ENCODE measurements at places on chromosomes 6 and 20.

- no peak for DNase-seq
Measured at GRCh38 chr6:16982807-16983206, 119.0 kb upstream of the STMND1 start.

GRCh38 chr6:47064274-47064673, 22.1 kb upstream of the ADGRF1 start:
- no peak for DNase-seq

DNA sequence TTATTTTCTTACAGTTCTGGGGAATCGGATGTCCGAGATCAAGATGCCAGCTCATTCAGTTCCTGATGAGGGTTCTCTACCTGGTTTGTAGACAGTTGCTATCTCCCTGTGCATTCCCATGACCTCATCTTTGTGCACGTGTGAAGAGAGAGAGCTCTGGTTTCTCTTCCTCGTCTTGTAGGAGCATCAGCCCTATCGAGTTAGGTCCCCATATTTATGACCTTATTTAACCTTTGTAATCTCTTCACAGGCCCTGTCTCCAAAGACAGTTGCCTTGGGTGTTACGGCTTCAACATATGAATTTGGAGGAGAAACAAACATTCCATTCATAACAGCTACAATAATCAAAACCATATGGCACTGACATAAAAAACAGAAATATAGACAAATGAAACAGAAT, 455.3 kb downstream of the HACE1 start:
- DNase-seq, result no peak

DNA sequence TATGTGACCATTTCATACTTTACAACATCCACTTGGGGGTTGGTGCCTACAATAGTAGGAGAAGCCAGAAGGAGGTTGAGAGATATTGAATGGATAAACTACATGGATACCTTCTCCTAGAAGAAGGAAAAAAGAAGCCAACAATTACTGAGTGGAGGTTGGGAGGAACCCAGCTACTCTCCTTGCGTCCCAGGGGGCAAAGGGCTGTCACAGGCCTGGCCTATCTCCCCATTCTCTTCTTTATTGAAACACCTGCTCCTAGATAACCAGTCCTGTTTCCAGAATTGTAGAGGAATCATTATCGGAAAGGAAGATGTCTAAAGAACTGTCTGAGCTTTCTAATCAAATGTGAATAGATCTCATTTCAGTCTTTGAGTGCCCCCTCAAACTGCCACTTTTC, 115.1 kb downstream of the MAP7 start:
- DNase-seq, result no peak

GRCh38 chr6:31352683-31353383, 4.1 kb downstream of the HLA-B start:
- peak; percentile 76 for DNase-seq

GRCh38 chr6:27133281-27134227, 113.9 kb upstream of the PRSS16 start:
- peak; percentile 89 for DNase-seq

GRCh38 chr6:138522611-138523010, 23.3 kb upstream of the NHSL1 start:
- DNase-seq, result no peak

GRCh38 chr6:93790981-93791380, 371.6 kb upstream of the EPHA7 start:
- no peak for DNase-seq

- DNase-seq, result no peak
Measured at GRCh38 chr6:24908650-24909035, 27.1 kb downstream of the RIPOR2 start.

- no peak for DNase-seq
Measured at GRCh38 chr6:20251525-20251924, 39.3 kb upstream of the MBOAT1 start.

- DNase-seq, result peak; percentile 44
Measured at GRCh38 chr6:169982461-169983386, 231.3 kb downstream of the ERMARD start.

- DNase-seq, result no peak
Measured at GRCh38 chr6:121205569-121205968, 128.7 kb downstream of the TBC1D32 start.

- DNase-seq, result no peak
Measured at GRCh38 chr20:59817846-59818615, 115.4 kb downstream of the SYCP2 start.

DNA sequence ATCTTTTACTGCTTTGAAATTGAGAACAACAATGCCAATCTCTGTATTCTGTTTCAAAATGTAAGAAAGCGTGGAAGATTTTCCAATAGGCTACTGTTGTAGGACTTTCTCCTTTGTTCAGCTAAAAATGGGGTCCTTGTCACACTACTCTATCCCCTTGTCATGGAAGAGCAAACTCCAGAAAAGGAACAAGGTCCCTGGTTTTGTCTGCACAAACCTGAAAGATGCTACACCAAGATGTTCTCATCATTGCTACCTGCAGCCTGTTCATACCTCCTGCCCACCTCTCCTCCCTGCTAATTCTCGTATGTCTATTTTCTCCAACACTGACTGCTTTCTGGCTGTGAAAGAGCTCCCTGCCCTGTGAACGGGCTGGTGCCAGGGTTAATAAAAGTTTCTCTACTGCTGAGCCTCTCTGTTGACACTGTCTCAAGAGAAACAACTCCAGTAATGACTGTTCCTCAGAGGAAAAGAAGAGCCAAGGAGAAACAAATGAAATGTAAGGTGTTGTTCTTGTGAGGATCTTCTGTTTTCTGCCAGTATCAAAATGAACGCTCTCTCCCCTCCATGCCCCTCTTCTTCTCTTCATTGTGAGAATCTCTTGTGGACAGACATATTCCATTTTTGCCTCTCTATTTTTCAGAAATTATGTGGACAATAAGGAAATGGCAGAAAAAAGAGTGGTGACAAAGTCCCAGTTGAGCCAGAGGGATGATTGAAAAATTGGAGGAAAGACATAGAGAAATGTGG, 287.1 kb downstream of the ADGB start:
- no peak for DNase-seq

DNA sequence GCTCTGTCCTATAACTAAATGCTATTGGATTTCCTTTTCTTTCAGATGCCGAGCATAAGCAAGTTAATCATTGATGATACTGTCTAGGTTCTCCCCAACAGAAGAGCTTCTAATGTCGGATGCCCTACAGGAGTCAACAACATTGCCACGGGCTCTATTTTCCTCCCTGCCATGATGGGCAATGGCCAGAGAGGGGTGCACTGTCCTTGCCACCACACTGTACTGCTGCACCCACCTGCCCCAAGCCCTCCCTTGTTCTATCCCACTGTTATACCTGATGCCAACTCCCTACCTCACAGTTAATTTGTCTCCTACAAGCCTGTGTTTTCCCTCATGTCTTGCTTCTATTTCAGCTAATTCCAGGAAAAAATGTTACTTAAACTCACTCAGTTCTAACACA, 773.6 kb upstream of the CHD6 start:
- no peak for DNase-seq

DNA sequence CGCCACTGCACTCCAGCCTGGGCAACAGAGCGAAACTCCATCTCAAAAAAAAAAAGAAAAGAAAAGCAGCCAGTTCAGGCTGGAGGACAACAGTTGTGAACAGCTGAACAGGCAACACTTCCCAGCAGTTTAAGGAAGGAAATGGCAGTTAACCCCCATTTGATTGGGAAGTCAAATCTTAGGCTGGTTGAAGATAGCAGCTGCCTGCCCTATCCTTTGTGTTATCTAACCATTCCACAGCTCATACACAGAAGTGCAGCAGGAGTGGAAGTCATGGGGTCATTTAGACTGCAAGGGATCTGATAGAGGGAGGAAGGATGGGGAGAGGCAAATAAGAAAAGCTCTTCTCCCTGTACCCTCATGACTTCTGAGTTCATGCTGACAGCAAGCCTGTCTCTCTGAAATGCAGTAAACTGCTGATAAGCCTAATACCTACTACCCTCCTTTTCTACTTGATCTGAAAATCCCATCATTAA, 35.3 kb downstream of the KCTD20 start:
- no peak for DNase-seq

DNA sequence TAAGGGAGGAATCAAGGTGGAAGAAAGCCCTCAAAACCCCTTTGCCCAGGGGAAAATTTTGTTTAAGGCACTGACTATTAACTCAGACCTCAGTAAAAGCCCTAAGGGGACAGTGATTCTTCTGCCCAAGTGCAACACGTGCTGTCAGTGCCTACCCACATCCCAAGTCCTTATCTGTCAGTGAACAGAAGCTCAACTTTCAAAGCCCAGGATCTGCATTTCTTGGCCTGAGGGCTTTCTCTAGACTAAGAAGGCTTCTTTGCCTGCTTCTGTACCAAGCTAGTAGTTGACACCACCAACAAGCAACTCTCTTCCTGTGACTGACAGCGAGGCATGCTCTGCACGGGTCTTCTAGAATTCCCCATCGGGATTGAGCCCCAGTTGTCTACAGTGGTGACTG, 416.0 kb upstream of the SPTLC3 start:
- no peak for DNase-seq

DNA sequence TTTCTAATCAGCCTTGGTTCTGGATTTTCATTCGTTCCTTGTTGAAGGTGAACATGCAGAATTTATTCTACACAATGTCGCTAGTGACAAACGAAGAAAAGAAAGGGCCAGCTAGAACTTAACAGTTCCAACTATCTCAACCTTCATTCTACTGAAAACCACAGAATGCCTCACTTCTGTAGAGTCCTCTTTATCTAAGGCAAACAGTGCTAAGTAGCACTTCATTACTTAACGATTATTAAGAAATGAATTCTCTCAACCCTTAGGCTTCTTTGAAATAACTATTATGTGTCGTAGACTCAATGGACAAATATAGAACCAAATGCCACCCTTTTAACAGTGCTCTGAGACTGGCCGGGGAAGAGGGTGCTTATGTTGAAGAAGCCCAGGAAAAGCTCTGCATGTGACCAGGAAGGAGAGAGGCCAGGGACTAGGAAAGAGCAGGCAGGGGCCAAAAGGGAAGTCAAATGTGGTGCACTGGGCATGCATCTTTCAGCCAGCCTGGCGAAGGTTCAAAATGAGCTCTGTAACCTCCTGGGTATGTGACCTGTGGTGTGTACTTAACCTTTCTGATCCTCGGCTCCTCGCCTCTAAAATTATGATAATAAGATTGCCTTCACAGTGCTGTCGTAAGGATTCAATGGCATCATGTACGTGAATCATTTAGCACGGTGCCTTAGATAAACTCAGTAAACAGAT, 55.4 kb upstream of the BMP2 start:
- DNase-seq, result no peak

DNA sequence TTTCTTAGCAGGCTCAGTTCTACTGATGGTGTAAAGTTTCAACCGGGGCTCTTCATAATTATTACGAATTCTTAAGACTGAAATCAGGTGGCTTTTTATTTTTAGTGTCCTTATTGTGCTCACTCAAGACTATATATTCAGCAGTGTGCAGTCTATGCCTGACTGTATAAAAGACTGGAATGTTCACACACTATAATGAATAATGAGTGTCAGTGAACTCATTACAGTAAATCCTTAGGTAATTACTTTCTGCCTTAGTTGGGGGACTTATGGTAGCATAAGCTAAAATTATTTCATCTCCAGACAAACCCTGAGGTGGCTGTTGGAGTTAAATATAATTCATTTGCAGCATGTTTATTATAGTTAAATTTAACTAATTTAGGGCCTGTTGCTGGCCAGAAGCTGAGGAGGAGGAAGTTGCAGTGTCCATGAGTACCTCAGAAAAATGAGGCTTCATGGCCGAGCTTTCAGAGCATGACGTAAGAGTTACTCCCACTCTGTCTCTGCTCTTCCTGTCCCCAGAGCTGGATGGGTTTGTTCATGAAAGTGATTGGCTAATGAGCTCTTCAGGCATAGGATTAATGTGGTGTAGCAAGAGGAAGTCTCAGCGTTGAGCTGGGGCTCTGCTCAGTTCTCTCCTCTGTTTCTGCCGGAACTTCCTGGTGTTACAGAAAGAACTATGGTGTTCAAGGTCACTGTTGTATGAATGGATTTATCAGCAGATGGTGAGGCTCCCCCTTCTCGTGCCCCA, 335.7 kb downstream of the NRN1 start:
- no peak for DNase-seq

- DNase-seq, result no peak
Measured at GRCh38 chr20:10276878-10277580, 58.4 kb downstream of the SNAP25 start.

DNA sequence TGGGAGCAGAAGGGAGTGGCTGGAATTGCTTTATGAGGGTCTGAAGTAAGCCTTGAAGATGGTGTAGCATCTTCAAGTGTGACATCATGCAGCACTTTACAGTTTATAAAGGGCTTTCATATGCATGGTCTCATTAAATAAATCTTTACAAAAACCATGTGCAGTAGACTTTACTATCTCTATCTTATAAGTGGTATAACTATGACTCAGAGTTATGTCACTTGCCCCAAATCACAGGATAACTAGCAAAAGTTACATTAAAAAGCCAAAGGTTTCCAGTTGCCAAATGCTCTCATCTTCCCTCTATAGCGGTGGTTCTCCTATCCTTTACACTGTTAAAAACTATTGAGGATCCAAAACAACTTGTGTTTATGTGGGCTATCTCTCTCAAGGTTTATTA, 687.7 kb upstream of the MARCKS start:
- no peak for DNase-seq

- no peak for DNase-seq
Measured at GRCh38 chr20:23727016-23727415, 23.7 kb downstream of the CST1 start.

DNA sequence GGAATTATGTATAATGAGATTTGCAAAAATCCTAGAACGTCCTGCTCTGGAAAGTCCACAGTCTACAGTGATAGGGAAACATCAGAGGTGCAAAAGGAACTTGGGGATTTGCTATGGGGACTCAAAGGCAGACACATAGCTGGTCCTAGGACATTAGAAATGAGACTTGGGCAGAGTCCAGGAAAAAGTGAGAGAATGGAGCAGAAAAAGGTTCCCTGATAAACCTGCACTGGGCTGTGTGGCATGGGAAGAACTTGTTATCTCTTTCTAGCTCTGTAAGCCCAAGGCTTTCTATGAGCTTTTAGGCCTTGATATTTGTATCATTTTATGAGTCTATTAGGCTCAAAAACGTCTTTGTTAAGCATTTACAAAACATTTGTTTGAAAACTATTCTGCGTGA, 15.2 kb downstream of the PRND start:
- no peak for DNase-seq

- no peak for DNase-seq
Measured at GRCh38 chr20:23966927-23967615, 21.5 kb downstream of the GGTLC1 start.
